D721Med (cell line): ENCODE measurements at places on chromosomes 3 and 15.
A peak's percentile ranks its signal among the peaks of the same experiment; 100 is the strongest.

GRCh38 chr15:48603123-48603500 is 42.4 kb downstream of the FBN1 start:
- DNase-seq: no peak

GRCh38 chr3:30586096-30586805 is 20.1 kb upstream of the TGFBR2 start:
- no peak for DNase-seq

- no peak for DNase-seq
Observed at GRCh38 chr3:179640469-179640868, 12.4 kb upstream of the USP13 start.

DNA sequence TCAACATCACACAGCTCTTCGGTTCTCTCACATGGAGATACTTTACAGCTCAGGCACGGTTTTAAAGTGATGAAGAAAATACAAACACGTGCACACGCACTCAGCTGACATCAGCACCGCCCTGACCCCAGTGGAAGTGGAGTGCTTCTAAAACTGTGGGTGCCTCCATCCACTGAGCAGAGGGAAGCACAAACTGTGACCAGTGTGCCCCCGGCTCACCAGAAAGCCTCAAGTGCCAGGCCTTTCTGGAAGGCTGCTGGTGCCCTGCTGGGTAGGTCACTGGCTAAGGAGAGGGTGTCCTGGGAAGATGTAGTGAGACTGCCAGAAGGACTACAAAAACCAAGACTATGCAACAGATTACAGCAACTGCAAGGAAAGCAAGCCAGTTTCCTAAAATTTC is 78.5 kb downstream of the OCA2 start:
- DNase-seq: no peak

- DNase-seq: no peak
Observed at GRCh38 chr3:149333176-149333859, at the start of gene TM4SF18. Gene TM4SF18, minus strand, starts transcription at chr3:149333636. Its CDS starts 254 bp downstream, at chr3:149333382.

DNA sequence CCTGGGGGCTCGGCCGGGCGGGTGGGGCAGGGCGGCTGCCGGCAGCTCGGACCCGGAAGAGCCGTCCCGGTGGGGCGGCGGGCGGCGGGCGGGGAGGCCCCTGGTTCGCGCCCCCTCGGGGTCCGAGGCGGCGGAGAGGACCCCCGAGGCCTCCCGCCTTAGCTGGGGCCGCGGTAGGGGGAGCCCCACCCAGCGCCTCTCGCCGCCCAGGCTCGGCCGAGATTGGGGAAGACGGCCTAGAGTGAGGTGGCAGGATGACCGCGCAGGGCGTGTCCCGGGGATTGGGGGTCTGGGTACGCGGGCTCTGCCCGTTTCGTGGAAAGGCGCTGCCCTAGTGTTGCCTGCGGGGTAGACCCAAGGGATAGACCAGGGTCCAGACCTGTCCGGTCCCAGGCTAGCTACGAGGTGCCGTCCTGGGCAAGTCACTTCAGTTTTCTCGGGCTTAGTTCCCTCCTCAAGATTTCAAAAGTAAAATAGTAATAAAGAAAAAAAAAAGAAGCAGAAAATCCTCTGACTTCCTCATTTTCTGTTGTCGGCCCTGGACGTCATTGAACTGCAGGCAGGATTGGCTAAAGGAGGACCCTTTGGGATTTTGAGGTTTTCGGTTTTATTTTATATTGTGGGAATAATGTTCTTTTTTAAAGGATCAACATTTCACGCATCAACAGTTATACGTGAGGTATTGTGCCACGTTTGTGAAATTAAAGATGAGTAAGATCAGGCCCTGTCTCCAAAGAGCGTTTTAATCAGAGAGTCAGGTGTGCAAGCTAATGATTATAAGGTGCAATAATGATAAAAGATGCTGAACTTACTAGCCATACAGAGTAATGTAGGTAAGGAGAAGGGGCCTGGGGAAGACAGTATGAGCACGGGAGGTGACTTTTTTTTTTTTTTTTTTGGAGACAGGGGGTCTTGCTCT is 679 bp downstream of the IQGAP1 start:
- DNase-seq: no peak

- no peak for DNase-seq
Observed at GRCh38 chr3:172355836-172356235, 92.4 kb downstream of the GHSR start.

DNA sequence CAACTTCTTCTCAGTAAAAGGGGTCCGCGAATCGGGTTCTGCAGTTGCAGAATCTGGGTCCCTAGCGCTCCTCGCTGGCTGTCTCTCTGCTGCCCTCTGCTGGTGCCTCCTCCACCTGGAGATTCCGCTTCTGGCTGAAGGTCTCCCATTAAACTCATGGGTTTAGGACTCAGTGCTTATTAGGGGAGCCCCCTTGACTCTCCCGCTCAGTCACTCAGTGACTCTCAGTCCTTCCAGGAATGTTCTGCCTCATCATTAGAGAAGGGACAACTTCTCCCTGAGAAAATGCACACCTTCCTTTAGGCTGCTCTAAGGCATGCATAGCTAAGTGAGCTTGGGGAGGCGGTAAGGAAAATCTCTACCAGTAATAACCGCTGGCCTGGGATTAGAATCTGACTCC is 7.1 kb downstream of the CPN2 start:
- DNase-seq: peak; percentile 91

GRCh38 chr3:190369668-190370295 is 18.2 kb upstream of the CLDN16 start:
- no peak for DNase-seq

GRCh38 chr3:17672506-17672905 is 69.9 kb downstream of the TBC1D5 start:
- DNase-seq: no peak

- DNase-seq: no peak
Observed at GRCh38 chr3:10242182-10243065, 5.8 kb upstream of the TATDN2 start.

DNA sequence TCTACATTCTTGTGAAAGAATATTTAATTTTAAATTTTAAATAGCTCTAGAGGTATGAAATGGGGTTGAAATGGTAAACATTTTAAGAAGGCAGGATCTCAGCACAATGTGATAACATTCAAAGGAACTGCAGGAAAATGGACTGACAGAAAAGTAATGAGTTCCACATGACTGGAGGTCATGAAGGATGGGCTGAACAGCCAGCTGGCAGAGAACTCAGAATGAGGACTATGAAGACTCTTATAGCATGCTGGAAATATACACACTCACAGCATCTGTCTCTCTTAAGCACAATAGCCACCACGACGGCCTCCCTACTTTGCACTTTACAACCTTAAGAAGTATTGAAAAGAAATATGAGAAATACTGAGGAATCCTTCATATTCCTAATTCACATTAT is 94.7 kb downstream of the TNIK start:
- DNase-seq: no peak

GRCh38 chr3:171399842-171400241 is 60.4 kb downstream of the TNIK start:
- DNase-seq: no peak

DNA sequence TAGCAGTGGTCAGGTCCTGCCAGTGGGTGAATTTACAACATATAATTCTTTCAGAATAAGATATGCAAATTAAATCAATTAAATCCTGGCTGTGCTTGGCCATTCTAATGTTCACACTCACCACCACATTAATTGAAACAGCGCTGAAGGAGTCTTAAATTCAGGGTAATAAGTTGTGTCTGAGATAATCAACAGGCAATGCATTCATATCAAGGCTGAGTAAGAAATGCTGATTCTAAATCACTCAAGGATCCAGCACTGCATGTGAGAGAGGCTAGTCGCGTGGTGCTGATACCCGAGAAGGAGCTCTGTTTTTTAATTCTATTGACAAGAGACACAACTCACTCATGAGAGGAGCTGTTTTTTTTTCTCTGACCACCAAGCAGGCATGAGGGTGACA is 588.8 kb upstream of the ADAMTS9 start:
- no peak for DNase-seq

DNA sequence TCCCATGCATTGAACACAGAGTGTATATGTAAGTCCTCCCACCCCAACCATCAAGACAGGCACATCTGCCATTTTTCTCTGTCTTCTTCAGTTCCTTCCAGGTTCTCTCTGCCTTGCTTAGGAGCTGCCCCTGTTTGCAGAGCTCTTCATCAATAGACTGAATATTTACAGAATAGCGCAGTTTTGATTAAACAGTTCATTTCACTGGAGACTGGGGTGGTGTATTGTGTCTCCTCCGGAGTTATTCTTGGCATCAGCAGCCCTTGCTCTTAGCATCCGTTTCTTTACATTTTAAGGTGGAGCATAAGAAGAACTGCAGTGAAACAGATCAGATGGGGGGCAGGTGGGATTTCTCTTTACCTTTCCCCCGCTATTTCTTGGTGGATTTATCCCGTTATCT is 87.7 kb downstream of the LIPC start:
- no peak for DNase-seq

DNA sequence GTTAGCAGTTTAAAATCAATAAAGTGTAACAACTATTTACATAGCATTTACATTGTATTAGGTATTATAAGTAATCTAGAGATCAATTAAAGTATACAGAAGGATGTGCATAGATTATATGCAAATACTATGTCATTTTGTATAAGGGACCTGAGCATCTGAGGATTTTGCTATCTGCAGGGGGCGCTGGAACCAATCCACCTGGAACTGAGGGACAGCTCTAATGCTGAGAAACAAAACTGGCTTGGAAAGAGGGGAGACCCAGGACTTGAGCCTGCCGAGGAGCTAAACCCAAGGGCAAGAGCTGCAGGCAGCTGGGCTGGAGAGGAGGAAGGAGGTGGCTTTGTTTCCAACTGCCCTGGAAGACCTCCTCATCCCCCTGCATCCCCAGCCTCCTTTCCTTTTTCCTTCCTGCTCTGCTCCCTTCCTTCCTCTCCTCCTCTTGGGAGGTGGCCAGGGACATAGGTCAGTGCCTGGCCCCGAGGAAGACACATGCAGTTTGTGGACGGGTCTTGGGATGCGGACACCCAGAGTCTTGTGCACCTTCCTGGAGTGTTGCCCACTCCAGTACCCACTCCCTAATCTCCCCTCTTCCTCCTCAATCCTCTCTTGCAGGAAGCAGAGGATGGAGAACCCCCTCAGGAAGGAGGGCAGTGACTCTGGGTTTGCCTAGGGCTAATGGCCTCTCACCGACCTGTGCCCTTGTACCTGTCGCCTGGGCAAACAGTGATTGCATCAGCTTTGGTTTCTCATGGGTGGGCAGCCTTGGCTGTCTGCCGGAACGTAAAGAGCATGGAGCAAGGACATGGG is 825 bp upstream of the RTP3 start:
- no peak for DNase-seq

GRCh38 chr3:119099785-119100184 is 46.2 kb upstream of the TEX55 start:
- DNase-seq: no peak

DNA sequence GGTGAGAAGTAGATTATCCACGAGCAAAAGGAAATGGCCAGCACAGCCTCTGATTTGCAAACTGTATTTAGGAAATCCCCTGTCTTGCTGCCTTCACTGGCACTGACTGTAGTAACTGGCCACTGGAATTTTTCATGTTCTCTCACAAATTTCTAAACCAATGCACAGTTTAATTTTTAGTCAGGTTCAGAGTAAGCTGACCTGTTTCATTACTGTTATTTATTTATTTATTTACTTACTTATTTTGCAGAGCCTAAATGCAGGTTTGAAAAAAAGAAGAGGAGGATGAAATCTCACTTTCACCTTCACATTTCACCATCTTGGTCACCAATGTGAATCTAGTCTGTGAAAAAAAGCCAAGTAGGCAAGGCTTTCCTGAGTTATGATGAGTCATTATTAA is 291.0 kb downstream of the PLOD2 start:
- no peak for DNase-seq

DNA sequence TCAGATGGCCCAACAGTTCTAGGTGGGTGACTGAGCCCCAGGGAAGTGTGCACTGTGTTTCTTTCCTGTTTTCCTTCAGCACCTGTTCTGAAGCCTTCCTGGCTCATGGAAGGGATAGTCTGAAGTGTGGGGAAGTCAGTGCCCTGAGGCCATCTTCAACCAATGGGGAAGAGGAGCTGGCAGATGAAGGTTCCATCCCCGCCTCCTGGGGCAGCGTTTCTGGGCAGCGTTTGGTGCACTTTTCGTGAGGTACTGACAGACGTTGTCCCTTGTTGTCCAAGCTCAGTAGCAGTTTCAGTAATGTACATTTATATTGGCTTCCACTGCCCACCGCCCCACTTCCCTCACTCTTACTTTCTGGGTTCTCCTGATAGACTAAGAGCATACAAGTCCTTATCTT is 42.6 kb upstream of the SLC25A26 start:
- DNase-seq: no peak

GRCh38 chr3:167162083-167162482 is 218.0 kb downstream of the ZBBX start:
- no peak for DNase-seq

DNA sequence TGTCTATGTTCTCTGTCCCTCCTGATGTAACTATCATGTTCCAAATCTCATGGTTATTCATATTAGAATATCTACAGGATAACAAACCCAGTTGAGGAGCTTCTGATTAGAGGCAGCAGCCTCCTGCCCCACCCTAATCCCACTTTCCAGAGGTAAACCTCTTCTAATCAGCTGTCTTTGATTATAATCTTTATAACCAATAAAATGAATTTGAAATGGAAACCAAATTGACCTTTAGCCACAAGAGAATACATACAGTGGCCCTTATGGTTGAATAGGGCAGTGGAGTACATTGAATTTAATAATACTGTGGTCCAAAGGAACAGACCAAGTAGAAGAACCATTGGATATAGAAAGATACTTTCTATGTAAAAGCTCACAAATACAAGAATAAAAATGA is 281.3 kb upstream of the UMPS start:
- DNase-seq: no peak

DNA sequence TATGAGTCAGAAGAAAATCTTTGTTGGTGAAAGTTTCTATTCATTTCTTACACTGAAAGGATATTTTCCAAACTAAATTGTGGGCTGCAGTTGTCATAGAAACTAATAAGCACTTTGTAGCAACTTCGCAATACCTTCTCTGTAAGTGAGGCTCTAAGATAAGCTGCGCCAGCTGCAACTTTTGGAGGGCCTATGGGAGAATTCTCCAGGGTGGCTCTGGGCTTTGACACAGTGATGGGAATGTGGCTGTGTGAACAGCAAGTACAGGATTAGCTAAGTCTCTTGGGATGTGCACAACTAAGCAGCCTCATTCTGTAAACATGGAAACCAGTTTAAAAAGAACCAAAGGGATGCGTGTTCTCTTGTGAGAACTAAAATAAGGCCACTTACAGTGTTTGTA is 124.6 kb upstream of the SGO1 start:
- no peak for DNase-seq

DNA sequence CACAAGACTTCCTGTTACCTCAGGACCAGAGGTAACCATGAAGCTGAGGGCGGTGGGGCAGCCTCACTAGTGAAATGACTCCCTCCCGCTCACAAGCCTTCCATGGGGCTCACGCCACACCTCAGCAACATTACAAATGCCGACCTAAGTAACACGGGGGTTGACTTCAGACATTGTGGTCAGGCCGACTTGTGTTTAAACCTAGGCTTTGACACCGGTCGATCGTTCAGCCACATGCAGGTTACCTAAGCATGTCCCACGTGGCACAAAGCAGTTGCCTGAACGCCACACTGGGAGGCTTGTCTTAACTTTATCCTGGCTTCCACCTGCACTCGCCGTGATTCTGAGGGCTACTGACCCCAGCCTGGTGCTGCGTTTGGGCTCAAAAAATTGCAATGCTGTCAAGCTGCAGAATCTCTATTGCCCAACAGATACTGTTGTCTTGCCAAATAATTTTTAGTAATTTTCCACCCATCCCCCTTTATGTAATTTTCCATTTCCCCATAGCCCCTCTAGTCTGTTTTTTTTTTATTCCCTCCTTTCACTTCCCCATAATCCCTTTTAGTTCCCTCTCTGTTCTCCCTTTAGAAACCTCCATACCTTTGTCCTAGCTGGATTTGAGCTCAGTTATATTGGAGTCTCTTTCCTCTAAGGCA is 158.6 kb upstream of the RGMA start:
- DNase-seq: no peak
